ENCODE measurements at places on chromosomes 12 and 14. TPM values are rescaled to one million over a fixed set of nuclear protein-coding genes. Genes with fewer than 3 reads are reported as not detected.

Gene IAPP
- total RNA-seq = not detected

Gene STON2
- total RNA-seq = 7.6 TPM

Gene TGFB3
- total RNA-seq = 4.0 TPM

Gene BIN2
- total RNA-seq = 0.06 TPM

Gene EVL
- total RNA-seq = 21.7 TPM

Gene NINJ2
- 0.50 TPM for total RNA-seq

Gene GLT8D2
- total RNA-seq = 4.7 TPM

Gene AKAP3
- 0.40 TPM for total RNA-seq

Gene RNASE3
- not detected for total RNA-seq

Gene TAMALIN
- 0.39 TPM for total RNA-seq

Gene PTPRO
- 0.07 TPM for total RNA-seq

Gene GLIPR1L1
- not detected for total RNA-seq

Gene NOPCHAP1
- total RNA-seq = 14.8 TPM

Gene HVCN1
- total RNA-seq = not detected

Gene SIX6
- not detected for total RNA-seq

Gene AHNAK2
- total RNA-seq = 52.6 TPM

Gene CISTR
- not detected for total RNA-seq

Gene USP44
- not detected for total RNA-seq

Gene RD3L
- not detected for total RNA-seq

Gene DYRK2
- 22.5 TPM for total RNA-seq

Data from HT1080 (cell line).